ENCODE measurements at places on chromosomes 3 and 15. TPM values are rescaled to one million over a fixed set of nuclear protein-coding genes. Genes with fewer than 3 reads are reported as not detected.

- peak overlapping the region; percentile 41 for H3K4me3 ChIP-seq
- peaks cover 10% of the 10 kb centered on the region for H3K27me3 ChIP-seq
- no peak overlapping the region for H3K27ac ChIP-seq
- no peaks in the 10 kb centered on the region for H3K4me1 ChIP-seq
- no peak for DNase-seq
Observed at GRCh38 chr3:74613060-74613459, 1.4 kb downstream of the CNTN3 start.

RCN2 gene
- 43.9 TPM for total RNA-seq

DNA sequence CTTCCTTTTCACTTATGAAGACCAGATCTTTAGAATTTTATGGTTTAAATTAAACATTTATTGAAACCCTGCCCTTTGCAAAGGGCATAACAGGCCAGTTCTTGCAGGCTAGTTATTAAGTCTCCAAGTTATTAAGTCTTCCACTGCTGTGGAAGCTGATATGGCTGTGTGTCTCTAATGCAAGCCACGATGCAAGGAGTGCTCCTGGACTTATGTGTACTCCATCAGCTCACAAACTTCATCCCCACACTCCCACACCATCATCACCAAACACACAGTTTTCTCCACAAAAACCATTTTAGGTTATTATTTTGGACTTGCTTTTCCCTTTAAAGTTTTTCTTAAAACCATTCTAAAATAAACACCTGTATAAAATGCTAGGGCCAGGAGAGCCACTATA, 62.4 kb downstream of the ZIC4 start:
- H3K27ac ChIP-seq, result no peak overlapping the region
- H3K4me1 ChIP-seq, result no peaks in the 10 kb centered on the region
- H3K27me3 ChIP-seq, result no peaks in the 10 kb centered on the region
- no peak overlapping the region for H3K4me3 ChIP-seq

DNA sequence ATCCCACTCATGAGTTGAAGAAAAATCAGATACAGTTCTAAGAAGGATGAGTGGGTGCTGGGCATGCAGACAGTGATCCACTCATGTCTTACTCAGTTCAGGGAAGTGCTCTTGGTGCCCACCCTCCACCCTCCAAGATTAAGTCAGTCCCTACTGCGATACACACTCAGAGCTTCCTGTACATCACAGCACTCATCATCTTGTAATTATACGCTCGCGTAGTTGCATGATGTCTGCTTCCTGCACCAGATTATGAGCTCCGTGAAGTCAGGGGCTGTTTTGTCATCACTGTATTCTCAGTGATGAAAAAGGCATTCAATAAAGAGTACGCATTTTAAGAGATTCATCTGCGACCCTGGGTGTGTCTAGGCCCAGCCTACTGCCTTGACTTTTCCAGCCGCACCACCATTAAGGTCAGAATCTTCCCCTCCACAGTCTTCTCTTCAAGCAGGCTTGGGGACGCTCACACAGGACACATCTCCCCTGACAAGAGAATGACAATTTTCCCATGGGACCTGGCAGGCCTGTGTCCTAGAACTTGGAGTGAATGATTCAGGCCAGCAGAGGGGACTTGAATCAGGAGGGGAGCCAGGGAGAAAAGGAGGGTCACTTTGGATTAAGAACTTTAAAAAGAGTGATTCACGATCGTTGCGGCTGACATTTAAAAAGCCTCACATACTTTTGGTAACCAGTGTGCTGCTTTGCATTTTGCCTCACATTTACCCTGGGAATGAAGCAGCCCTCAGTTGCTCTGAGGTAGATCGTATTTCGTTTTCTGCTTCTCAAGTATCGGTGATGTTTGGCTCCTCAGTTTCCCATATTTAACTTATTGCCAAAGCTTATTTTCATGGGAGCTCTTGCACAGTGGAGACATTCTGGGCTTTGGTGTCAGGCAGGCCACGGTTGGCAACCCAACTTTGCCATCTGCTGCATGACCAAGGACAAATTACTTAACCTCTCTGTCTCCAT, 7.9 kb upstream of the PDE8A start:
- DNase-seq, result no peak
- H3K27me3 ChIP-seq, result no peaks in the 10 kb centered on the region
- H3K4me3 ChIP-seq, result no peak overlapping the region
- H3K27ac ChIP-seq, result no peak overlapping the region
- no peaks in the 10 kb centered on the region for H3K4me1 ChIP-seq
- H3K36me3 ChIP-seq, result no peaks in the 10 kb centered on the region

- peak overlapping the region; percentile 60 for H3K4me3 ChIP-seq
- H3K27ac ChIP-seq, result no peak overlapping the region
- H3K36me3 ChIP-seq, result no peaks in the 10 kb centered on the region
- H3K4me1 ChIP-seq, result peaks cover 25% of the 10 kb centered on the region
- DNase-seq, result peak; percentile 76
Observed at GRCh38 chr15:61227269-61227949, 1.7 kb downstream of the RORA start.

Data from upper lobe of left lung (tissue), 6 donors.